Effector CD4-positive, alpha-beta T cell (primary cell): ENCODE measurements at places on chromosomes 6 and 20.

- no peak for DNase-seq
Observed at GRCh38 chr6:13760307-13761304, 49.0 kb upstream of the RANBP9 start.

GRCh38 chr6:52363228-52363867 lies 1.4 kb downstream of the PAQR8 start:
- no peak for DNase-seq

DNA sequence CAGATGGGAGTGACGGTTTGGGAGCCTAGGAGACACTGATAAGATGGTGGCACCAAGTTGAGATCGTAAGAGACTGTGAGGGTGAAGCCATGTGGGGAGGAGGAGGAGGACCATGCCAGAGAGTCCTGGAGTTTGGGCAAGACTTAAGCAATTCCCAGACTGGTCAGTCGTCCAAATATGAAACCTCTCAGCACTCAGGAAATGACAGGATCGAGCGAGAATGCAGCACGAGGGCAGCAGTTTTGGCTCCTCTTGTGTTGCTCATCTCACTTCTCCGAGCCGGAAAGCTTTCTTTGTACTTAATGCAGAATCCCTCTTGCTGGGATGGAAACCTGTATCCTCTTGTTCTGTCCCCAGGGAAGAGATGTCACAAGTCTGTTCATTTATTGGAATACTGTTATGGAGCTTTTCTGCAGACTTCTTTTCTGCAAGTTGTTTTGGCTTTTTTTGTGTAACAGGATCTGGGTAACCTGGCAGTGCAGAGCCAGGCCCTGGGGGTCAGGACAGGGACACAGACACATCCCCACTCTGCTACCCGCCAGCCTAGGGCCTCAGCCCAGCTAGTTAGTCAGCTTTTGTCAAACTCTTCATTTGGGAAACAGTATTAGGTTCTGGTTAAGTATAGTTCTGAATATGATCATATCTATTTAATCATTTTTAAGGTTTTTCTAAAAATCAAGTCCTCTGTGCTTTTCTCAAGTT lies 34.3 kb downstream of the FNDC1 start:
- no peak for DNase-seq

- DNase-seq, result no peak
Observed at GRCh38 chr6:55888917-55889316, 13.5 kb upstream of the BMP5 start.

- no peak for DNase-seq
Observed at GRCh38 chr6:157845493-157846259, 22.6 kb downstream of the SNX9 start.

DNA sequence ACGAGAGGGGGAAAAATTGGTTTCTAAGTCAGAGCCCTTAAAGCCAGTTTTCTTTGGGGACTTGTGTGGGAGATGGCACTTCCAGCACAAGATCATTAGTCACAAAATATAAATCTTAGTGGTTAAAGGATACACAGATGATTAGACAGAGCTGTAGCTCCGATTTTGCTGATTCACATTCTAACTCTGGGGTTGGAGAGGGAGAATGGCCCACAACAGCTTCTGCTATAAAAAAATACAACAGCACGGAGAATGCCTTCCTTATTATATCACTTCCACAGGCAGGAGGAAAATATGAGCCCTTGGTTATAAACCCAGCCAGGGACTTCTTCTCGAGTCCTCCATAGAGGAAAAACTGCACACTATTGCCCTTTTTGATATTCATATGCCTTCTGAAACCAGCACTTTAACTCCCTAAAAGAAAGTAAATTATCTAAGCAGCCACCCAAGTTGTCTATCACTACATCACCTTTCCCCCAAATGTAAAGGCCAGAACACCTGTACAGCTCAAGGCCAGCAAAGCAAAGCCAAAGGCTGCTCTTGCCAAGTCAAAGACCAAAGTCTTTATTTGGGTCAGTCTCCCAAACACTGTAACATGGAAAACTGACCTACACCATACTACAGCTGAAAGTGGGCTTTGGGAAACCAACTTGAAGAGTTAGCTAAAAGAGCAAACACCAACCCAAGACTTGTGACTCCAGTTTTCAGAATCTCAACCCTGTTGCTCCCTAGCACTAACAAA lies 10.4 kb downstream of the MRPL14 start:
- DNase-seq, result no peak

- no peak for DNase-seq
Observed at GRCh38 chr6:137699031-137699683, 167.9 kb upstream of the TNFAIP3 start.

DNA sequence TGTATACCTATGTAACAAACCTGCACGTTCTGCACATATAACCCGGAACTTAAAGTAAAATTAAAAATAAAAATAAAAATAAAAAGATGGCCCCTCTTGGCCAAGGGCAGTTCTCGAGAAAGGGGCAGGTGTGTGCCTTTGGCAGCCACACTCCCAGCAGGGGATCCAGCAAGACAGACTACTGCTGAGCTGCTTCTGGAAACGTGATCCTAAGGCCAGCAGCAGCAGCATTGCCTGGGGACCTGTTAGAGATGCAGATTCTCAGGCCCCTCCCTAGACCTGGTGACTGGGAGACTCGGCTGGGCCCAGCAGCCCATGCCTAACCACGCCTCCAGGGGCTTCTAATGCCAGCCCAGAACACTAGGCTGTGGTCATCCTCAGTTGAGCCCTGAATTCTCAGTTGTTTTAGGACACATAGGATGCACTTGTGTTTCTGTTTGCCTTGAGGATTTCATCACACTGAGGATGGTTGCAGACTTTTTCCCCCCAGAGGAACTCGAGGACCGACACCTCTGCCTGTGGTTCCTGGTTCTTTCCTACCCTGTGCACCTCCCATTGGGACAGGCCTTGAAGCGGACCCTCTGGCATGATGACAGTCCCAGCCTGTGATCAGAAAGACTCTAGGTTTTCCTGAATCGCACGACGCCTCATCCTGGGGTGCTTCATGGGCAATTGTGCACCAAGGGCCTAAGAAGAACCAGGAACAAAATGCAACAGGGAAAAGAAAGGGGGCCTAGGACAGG lies 105.9 kb downstream of the TOX2 start:
- no peak for DNase-seq

DNA sequence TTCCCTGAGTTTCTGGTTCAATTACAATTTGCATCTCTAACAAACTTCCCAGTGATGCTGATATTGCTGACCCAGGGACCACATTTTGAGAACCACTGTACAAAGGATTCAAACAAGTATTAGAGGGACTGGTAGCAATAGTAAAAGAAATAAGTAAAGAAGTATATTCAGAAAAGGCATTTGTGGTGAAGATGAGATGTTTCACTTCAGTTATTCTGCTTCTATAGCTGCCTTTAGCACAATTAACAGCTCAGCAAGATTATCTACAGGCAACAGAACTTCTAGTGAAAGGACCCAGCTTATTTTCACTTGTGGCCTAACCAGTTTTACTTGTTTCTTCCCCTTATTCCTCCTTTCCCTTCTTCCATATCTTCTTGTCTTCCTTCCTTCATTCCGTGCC lies 149.4 kb downstream of the PHF3 start:
- DNase-seq, result no peak

GRCh38 chr20:36390269-36390668 lies 84.1 kb downstream of the DLGAP4 start:
- DNase-seq, result no peak

DNA sequence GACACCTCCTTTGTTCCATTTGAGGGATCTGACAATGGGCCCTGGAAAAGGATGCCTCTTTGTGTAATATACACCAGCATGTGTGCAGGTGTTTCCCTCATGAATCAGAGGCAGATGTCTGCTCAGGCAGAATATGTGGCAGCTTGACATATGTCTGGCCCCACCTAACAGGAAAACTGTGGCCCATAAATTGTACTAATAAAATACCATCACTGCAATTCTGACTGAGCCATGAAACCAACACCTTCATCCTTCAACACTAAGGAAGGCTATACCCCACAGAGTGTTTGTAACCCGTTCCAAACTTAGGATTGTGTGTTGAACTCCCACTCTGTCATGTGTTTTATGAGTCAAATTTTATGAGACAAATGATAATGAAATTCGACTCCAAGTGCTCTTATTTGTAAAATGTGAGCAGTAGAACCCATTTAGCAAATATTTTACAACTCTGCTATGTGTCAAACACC lies 22.7 kb downstream of the LAMA4 start:
- no peak for DNase-seq

DNA sequence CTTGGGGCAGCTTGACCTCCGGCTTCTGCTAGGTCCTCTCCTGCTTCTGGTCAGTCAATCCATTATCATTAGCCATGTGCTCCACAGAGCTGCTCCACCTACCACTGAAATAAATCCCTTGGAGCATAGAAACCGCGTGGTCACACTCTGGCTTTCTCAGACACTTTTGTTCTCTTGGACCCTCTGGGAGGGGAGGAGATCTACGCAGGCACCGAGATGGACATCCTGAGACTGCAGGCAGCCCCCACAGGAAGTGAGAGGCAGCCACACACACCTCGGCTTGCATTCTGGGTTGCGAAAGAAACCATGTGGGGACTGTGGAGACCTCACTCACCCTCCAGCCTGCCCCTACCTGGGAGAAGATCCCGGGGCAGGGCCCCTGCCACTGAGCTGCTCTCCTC lies 79.5 kb downstream of the FYN start:
- peak; percentile 25 for DNase-seq

GRCh38 chr6:52871621-52872020 lies 31.0 kb upstream of the GSTA5 start:
- no peak for DNase-seq

DNA sequence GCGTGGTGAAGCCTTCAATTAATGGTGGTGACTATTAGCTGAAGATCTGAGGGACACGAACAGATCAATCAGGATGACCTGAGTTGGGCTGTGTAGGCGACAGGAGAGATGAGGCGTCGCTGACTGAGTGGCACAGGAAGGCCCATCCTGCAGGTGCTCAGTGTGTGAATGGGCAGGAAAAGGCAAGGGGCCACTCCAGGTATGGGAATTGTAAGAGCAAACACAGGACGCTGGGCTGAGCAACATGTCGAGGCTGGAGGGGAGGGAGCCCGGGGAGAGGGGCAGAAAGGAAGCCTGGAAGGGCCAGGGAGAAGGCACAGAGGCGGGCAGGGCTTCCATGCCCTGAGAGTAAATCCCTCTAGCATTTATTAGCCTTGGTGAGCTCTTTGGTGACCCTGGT lies 151.0 kb downstream of the VEGFA start:
- DNase-seq, result no peak

- no peak for DNase-seq
Observed at GRCh38 chr6:3090013-3090412, 21.7 kb downstream of the RIPK1 start.

- no peak for DNase-seq
Observed at GRCh38 chr6:159121486-159121885, 47.7 kb upstream of the FNDC1 start.

- no peak for DNase-seq
Observed at GRCh38 chr20:20366551-20366875, 1.4 kb upstream of the INSM1 start.

DNA sequence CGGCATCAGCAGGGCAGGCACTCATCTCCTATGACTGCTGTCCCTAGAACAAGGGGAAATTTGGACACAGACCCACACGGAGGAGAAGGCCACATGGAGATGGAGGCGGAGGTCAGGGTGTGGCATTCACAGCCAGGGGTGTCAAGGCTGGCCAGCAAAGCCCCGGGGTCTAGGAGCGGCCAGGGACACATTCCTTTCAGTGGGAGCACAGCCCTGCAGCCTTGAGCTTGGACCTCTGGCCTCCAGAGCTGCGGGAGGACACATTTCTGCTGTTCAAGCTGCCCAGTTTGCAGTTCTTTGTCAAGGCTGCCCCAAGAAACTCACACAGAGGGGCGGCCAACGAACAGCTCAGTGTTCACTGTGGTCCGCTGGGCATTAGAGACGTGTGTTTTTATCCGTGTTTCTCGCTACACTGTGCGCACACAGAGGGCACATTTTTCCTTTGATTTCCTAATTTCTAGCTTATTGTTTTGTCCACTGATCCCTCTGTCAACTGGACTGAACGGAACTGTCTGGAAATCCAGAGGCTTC lies 93.4 kb upstream of the MPC1 start:
- no peak for DNase-seq

DNA sequence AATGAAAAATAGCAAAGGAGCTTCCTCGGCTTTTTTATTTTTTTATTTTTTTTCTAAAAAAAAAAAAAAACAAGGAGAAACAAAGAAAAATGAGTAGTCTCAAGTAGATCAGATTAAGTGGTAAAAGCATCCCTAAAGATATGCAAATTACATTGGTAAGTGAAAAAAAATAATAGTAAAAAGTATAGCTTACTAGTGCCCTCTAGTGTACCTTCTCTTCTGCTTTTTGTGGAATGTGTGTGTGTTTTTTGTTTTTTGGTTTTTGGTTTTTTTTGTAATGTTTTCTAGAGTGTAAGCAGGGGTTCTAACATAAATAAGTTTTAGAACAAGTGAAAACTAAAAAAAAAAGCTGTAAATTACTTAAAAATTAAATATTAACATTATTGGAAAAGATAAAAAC lies 1062.0 kb downstream of the HACE1 start:
- no peak for DNase-seq

GRCh38 chr6:90714319-90714718 lies 127.4 kb upstream of the MAP3K7 start:
- DNase-seq, result no peak

DNA sequence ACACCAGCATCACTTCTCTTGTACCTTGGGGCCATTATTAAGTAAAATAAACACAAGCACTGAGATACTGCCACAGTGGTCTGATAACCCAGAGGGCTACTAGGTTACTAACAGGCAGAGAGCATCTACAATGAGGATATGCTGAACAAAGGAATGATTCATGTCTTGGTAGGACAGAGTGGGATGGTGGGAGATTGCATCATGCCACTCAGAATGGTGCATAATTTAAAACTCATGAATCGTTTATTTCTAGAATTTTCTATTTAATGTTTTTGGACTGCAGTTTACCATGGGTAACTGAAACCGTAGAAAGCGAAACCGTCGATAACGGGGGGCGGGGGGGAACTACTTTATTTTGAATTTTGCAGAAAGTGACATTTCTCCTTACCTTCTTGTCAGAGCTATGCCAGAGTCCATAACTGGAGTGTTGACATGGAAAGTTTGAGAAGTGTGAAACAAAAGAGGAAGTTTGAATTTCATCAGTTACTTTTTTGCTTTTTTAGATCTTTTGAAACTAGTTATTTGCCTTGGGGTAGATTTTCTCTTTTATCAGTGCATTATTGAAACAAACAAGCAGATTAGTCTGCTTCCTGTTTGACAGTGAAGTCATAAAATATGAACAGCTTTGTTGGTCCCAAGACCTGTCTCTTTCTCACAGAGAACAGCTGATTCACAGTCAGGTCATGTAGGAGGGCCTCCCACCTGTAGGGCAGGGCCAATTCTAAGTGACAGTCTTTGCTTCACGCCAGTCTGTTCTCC lies 124.9 kb downstream of the KLHL32 start:
- DNase-seq, result no peak

DNA sequence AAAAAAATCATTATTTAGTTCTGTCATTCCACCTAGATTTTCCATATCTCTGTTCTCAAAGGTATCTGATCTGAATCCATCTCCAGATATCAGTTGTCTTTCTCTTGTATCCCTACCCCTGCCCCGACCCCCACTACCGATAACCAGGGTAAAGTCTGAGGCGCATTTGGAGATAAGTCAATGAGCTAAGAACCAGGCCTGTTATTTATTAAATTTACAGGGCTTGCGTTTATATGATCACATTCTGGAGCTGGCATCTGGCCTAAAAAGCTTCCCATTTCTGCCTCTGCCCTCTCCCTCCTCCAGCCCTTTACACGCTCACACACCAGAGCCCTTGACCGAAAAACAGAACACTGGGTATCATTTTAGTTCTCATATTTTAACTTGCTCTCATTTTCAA lies 144.7 kb downstream of the ALDH8A1 start:
- DNase-seq, result no peak
